ENCODE measurements at places on chromosomes 5 and 9.

DNA sequence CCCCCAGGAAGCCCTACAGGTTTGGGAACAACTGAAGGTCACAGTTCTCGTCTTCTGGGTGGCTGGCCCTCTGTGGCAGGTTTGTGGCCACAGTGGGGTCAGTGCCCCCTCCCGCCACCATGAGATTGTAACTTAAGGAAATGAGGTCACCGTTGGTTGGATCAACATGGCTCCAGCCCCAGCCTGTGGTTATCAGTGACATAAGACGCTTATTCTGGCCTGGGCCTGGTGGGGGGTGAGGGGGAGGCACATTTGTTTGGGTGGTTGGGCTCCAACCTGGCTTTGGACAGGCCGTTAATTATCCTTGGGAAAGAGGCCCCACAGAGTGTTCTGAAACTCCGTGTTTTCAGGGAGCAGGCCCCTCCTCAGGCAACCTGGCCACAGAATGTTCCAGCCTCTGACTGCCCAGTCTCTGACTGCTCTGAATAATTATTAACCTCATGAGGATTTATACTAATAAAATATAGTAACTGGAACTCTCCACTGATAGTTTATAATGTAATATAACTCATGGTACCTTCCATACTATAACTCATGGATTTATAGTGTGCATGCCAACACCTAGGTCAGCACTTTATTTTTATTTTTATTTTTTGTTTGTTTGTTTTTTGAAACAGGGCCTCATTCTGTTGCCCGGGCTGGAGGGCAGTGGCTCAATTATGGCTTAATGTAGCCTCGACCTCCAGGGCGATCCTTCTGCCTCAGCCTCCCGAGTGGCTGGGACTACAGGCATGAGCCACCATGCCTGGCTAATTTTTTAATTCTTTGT lies 58.0 kb upstream of the RPL26L1 start:
- no peak for DNase-seq

DNA sequence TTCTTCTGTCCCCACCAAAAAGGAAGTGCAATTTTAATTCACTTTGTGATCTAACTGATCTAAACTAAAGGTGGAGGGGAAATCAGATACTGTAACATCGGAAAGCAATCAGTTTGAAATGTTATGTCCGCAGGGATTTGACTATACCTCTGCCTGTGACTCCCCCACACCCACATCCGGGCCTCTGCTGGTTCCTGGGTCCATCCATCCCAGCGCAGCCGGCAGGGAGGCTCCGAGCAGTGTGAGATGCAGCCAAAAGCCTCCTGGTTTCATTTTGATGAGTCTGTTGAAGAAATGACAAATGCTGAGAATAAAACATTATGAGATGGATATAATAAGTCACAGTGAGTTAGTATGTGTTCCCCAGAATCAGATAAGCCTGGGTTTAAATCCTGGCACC lies 8.6 kb downstream of the FSTL4 start:
- DNase-seq: no peak

DNA sequence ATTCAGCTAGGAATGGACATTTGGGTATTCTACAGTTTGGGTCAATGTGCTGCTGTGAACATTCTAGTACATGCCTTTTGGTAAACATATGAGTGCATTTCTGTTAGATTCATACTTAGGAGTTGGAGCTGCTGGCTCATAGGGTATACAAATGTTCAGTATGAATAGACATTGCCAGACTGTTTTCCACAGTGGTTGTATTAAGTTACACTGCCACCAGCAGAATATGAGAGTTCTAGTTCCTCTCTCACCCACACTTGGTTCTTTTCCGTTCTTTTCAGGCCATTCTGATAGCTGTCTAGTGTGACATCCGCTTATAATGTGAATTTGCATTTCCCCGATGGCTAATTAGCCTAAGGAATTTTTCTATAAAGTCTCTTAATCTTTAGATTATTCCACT lies 25.0 kb downstream of the STOM start:
- DNase-seq: no peak

DNA sequence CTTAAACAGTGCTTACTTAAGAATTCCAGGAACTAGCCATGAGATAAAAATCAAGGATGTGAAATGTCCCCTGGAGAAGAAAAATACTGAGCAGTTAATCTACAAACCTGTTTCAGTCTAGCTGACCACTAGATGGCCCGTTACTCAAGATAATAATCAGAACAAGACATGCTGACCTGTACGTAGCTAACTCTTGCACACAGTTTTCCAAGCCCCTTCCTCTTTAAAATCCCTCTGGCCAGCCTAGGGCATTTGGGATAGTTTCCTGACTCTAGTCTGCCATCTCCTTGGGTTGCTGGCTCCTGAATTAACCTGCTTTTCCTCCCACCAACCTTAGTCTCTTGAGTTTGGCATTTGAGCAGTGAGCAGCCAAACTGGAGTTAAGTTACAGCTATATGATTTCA lies 59.2 kb upstream of the TRAF1 start:
- DNase-seq: no peak

DNA sequence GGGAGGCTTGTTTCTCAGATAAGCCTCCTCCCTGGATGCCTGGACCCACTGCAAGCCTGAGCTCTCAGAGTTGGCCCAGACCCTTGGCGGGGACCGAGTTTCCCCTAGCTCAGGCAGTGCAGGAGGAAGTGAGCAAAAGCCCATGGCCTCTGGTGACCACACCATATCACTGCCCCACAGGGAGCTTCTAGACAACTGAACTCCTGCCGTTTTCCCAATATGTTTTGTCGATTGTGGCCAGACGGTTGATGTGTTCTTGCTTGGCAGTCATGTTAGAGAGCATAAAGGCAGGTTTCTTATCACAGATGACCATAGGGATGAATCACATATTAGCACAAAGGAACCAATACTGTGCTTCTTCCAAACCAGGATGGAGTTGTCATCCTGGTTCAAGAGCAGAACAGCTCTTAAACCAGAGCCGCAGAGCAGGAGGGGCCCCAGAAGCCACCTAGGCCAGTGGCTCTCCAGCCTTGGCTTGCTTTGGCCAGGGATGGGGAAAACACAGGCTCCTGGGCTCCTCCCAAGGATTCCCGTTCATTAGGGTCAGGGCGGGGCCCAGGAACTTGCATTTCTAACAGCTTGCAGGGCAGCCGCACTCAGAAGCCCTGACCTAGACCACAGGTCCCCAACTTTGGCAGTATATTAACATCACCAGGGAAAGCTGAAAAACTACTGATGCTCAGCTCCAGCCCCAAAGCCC lies 113.1 kb upstream of the TBC1D2 start:
- DNase-seq: no peak

- DNase-seq: peak; percentile 8
Measured at GRCh38 chr9:8486095-8486494, 686.5 kb upstream of the DMAC1 start.

DNA sequence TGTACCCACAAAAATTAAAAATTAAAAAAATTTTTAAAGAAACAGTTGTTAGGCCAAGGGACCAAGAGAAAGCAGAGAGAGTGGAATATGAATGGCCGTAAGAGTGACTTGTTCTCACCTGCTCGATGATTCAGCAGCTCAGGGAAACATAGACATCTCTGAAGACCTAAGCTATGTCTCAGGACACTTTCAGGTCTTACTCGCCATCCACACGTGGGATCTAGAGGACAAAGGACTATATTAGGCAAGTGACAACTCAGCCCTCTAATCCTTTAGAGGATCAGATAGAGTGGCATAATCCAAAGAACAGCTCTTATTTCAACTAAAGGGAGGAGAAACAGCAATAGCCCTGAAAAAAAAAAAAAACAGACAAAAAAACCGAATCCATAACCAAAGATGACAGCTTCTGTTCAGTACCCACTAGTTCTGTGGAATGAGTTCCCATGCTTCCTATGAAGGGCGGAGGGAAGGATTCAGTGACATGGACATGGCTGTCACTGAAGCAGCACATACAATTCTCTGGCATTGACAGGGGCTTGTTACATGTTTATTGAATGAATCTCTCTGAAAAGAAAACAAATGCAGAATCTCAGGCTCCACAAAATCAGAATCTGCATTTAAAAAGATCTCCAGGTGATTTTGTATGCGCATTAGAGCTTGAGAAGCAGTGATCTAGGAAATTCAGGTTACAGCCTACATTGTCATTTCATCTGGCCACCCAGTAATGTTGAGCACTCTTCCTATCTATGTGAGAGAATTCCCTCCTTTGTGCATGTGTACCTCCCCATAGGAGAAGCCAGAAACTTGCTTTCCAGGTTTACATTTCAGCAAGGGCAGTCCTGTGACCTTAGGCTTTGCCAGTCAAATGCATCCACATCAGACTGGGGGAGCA lies 96.0 kb downstream of the KIAA1958 start:
- DNase-seq: no peak

DNA sequence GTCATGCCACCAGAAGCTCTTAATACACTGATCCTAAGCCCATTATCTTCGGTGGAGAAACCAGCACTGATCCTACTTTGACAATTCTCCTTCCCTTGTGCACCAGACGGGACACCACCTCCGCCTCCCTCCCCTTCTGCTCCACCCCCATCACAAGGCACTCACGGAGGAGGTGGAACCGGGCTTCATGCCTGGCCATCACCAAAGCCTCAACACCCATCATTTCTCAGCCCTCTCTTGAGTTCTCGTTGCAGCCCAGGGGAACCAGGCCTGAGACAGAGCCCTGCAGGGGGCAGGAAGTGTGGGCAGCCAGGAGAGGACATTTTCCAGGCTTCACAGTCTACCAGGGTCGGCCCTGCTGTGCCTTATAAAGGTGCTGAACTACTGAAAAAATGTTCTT lies 160.5 kb downstream of the GOLPH3 start:
- DNase-seq: no peak

DNA sequence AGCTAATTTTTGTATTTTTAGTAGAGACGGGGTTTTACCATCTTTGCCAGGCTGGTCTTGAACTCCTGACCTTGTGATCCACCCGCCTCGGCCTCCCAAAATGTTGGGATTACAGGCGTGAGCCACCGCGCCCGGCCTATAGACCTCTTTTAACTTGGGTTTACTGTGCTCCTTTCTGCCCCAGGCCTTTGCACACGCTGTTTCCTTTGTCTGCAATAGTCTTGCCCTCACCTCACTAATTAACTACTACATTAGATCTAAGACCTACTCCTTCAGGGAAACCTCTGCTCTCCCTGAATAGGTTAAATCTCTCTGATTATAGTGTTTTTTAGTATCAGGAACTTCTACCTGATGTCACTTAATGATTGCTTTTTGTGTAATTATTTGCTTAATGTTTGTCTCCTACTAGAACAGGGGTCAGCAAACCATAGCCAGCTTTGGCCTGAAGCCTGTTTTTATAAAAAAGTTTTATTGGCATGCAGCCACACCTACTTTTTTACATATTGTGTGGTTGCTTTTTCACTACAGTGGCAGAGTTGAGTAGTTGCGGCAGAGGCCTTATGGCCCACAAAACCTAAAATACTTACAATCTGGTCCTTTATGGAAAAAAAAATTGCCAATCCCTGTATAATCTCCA lies 31.2 kb upstream of the TLE1 start:
- DNase-seq: no peak

GRCh38 chr9:95055851-95056551 lies 261.5 kb downstream of the FANCC start:
- DNase-seq: no peak

DNA sequence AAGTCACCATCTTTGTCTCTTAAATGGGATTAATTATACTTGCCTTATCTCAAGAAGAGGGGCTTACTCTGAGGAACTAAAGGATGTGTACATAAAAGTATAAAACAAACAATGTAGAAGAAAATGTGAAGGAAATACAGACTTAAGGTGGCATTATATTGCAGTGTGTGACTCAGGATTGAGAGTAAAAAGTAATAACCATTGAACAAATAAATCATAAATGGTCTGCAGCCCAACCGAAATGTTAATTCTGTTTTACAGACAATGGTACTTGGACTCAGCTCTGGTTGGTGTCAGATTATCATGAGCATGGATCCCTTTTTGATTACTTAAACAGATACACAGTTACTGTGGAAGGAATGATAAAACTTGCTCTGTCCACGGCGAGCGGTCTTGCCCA lies 37.4 kb downstream of the TGFBR1 start:
- no peak for DNase-seq

DNA sequence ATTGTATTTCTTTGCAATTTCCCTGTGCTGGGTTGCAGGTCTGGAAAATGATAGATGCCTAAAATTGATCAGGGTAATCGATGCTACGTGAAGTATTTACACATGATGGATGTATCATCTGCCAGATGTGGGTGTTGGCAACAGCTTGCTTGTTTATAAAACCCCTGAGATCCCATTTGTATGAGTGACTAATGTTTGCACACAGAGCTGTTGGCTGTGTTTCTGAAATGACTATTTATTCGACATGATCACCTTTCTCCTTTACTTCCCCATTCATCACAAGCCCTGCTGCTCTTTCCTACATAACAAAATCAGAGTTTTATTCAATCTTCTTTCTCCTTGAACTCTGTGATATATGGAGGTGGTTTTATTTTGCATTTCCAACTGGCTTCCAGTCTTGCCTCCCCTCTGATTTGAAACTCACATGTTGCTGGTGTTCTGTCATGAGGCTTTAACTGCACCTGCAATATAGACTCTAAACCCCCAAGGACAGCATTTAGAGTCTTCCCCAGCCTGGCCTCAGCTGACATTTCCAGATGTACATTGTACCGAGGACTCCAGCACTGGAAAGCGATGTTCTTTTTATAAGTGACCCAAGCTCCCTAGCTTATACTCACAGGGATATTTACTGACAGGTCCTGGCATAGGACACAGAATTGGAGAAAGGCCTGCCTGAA lies 50.7 kb upstream of the SHB start:
- DNase-seq: no peak

- DNase-seq: no peak
Measured at GRCh38 chr9:126844085-126844484, 16.4 kb upstream of the ZBTB34 start.

DNA sequence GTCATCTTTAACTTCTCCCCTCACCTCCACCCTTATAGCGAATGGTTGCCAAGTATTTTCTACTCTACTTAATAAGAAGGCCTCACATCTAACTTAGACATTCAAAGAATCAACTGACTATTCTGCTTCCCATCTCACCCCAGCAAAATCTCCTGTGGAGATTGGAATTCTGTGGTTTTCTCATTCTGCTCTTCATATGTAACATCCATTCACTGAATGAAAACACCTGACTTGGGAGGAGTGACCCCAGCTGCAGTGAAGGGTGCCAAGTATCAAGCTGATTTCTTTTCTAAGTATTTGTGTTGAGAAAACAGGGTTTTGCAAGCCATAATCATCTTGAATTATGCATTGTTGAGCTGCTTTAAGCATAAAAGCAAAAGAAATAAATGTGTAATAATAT lies 42.5 kb upstream of the TAF1L start:
- DNase-seq: no peak

DNA sequence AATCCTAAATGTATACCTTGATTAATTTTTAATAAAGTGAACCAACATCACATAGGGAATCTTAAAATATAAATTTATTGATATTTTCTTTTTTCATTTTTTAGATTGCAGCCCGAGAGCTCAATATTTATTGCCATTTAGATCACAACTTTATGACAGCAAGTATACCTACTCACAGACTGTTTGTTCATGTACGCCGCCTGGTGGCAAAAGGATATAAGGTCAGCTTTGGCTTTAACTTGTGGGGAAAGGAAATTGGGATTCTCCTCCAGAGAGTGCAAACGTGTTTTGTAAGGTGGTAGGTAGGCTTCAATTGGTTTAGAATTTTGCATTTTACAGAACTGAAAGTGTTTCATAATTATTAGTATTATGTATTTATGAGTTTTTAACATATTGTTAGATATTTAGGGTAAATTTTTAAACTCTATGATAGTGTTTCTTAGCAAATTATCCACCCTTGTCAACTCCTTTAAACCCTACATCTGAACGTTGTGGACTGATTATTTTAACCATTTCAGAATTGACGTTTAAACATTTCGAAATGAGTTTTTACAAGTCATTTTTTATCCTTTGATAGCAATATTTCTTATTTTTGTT lies 17.5 kb upstream of the DHFR start:
- peak; percentile 78 for DNase-seq

All from activated CD4-positive, alpha-beta T cell treated with anti-CD3 and anti-CD28 coated beads for 48 hours (primary cell).